Activated CD8-positive, alpha-beta T cell treated with anti-CD3 and anti-CD28 coated beads, Interleukin-2, amount 10 ng/mL, durations not matched to agents 7 days and 5 days (primary cell): ENCODE measurements at places on chromosomes 7 and 10. TPM values are rescaled to one million over a fixed set of nuclear protein-coding genes. Genes with fewer than 3 reads are reported as not detected.

HKDC1 gene
- 1.8 TPM for total RNA-seq

CALHM3 gene
- total RNA-seq = 0.63 TPM

CCL26 gene
- total RNA-seq = not detected

CALCR gene
- not detected for total RNA-seq

WDFY4 gene
- 0.37 TPM for total RNA-seq

NXPH1 gene
- not detected for total RNA-seq

GPER1 gene
- total RNA-seq = not detected

CAMK2B gene
- not detected for total RNA-seq

ODAD2 gene
- not detected for total RNA-seq

SSC4D gene
- 0.47 TPM for total RNA-seq
